H1 (cell line): ENCODE measurements at places on chromosomes 12 and 14. TPM values are rescaled to one million over a fixed set of nuclear protein-coding genes. Genes with fewer than 3 reads are reported as not detected.
A peak's percentile ranks its signal among the peaks of the same experiment; 100 is the strongest.

The PTGER2 gene
- 1.2 TPM in 2 replicates for total RNA-seq

The TPCN1 gene
- 18.1 and 21.4 TPM in 2 replicates for total RNA-seq

The KRT75 gene
- total RNA-seq: not detected in 2 replicates

DNA sequence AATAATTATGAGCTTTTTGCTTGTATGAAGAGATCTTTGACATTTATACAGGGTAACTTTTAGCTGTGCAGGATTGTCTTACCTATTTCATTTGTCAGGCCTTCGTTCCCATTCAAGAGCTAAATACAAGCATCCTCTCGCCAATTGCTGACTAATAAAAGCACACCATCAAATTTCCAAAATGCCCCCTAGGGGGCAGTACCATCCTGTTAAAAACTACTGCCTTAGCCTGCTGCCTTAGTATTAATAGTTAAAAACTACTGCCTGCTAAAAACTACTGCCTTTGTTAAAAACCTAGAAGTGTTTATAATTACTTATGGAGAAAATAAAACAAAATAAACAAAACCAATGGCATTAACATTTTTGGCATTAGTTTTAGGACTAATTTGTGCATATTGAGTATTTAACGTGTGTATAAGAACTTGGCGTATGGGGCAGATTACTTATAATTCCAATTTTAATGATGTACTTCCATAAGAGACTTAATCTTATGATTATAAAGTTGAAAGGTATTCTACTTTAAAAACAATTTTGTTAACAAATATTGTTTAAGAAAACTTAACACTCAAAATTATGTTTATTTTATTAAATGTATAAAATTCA, 3.0 kb upstream of the IFI27L2 start:
- no peak for DNase-seq

DNA sequence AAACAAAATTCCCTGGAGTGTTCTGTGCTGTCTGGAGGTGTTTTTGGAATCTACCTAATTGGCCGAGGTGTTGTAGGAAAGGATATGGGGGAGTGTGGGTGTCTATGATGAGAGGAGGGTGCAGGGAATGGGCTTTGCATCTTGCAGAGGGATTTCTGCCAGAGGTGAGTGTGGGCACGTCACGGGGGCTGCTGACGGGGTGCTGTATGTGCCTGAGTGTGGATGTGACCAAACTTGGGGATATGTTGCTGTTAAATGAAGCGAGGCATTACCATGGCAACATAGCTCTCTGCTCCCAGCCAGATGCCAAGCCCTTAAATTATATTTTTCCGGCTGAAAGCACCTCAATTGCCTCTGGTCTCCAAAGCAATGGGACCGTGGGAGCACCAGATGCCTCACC, 44.3 kb upstream of the SPTLC2 start:
- DNase-seq: no peak

GRCh38 chr14:24162093-24162492, 1.0 kb downstream of the IRF9 start:
- DNase-seq: no peak

DNA sequence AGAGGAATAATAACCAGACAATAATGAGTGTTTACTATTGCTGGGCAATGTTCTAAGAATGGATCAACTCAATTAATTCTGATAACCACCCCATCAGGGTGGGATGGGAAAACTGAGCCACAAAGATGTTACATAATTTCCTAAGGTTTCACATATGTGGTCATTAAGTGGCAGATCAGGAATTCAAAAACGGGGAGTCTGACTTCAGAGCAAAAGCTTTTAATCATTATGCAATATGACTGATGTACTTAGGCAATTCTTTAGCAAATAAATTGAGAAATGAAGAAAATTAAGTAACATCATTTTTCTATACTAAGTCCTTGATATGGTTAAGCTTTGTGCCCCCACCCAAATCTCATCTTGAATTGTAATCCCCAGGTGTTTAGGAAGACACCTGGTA, 53.4 kb downstream of the PLCZ1 start:
- no peak for DNase-seq

DNA sequence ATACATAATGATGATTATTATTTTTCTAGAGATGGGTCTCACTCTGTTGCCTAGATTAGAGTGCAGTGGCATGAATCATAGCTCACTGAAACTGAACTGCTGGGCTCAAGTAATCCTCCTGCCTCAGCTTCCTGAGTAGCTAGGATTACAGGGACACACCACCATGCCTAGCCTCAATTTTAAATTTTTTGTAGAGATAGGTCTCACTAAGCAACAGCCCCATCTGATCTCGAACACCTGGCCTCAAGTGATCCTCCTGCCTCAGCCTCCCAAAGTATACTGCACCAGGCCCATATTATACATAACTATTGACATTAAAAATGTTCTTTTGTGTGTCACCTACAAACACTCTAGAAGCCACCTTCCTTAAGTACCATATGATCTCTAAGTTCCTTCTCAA, 3.4 kb downstream of the TXNRD1 start:
- no peak for DNase-seq

- no peak for DNase-seq
Measured at GRCh38 chr12:34306133-34306830, 284.0 kb downstream of the ALG10 start.

DNA sequence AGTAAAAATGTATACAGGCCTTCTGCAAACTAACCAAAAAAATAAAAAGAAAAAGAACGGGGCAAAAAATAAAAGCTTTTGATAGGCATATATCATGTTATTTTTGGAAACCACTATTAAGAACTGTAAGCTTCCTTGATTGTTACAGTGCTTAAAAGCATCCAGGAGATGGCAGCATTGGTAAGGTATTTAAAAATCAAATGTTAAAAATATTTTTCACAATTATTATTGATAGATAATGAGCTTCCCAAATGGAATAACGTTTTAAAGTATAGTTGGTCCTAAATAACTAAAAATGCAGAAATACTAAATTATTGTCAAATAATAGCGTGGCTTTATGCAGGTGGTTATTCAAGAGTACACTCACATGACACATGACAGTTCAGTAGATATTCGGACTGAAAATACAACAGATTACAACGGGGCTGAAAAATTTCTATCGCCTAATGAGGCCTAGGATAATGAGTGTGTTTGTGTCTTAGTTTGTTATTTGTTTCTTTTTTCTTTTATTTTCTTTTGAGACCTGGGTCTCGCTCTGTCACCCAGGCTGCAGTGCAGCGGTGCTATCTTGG, 127.2 kb upstream of the ATF7IP start:
- no peak for DNase-seq

GRCh38 chr12:104604070-104604994, 147.6 kb downstream of the CHST11 start:
- peak; percentile 43 for DNase-seq

- peak; percentile 82 for DNase-seq
Measured at GRCh38 chr14:20632831-20633691, 8.4 kb downstream of the OR6S1 start.

The OR8S1 gene
- total RNA-seq: not detected in 2 replicates

DNA sequence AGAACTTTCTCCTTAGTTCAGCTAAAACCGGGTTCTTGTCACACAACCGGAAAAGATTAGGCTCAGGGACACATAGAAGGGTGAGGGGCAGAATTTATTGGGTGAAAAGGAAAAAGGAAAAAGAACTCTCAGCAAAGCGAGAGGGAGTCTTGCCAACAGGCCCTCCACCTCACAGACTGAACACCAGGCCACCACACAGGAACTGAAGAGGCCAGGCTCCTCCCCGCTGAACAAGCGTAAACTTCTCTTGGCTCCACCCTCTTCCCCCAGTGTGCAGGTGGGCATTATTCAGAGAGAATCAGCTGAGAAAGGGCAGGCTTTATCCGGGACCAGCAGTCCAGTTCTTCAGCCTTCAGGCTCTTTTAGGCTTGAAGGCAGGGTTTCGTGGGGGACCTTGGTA, 125.6 kb upstream of the FGD4 start:
- no peak for DNase-seq

- DNase-seq: no peak
Measured at GRCh38 chr12:66341126-66341525, 38.8 kb downstream of the HELB start.

GRCh38 chr12:5000658-5001385, 42.9 kb upstream of the KCNA5 start:
- no peak for DNase-seq

GRCh38 chr12:94534774-94535509, 75.3 kb upstream of the CEP83 start:
- DNase-seq: no peak

The SLC25A21 gene
- 6.9 and 8.7 TPM in 2 replicates for total RNA-seq

The PPFIA2 gene
- total RNA-seq: 1.8 and 3.3 TPM in 2 replicates

GRCh38 chr14:73785834-73786635, 65.6 kb upstream of the PTGR2 start:
- DNase-seq: no peak

DNA sequence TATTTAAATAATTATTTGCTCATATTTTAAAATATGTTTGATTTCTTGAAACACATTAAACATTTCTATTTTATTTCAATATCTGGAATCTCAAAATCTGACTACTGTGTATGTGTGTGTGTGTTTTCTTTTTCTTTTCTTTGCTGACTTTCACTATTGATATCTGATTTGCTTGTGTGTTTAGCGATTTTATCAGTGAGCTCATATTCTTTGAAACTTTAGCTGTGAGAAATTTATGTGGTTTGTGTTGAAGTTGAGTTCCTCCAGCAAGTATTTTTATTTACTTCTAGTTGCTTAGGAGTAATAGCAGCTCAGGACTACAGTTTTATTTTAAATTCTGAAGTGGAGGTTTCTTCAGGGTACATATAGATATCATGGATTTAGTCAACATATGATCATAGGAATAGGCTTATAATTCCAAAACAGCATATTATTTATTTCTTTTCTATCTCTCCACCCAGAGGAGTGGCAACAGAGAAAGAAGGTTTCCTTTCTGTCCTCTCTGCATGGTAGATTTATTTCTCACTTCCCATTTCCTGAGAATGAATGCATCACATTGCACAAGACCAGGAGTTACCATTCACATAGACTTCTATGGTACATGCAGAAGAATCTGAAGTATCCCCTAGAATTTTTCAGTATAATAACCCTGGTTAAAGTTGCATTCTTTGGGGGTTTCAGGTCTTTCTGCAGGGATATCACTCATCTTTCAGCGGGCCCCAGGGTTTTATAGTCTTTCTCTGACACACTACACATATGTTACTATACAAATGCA, 60.5 kb downstream of the PTPRQ start:
- no peak for DNase-seq

GRCh38 chr14:98580131-98580678, 691.8 kb downstream of the BCL11B start:
- DNase-seq: no peak

- DNase-seq: no peak
Measured at GRCh38 chr14:100581228-100582145, 5.7 kb downstream of the BEGAIN start.

The SDS gene
- not detected in 2 replicates for total RNA-seq

- DNase-seq: no peak
Measured at GRCh38 chr14:94685166-94685581, 73.0 kb downstream of the SERPINA3 start.

The CD163 gene
- not detected in 2 replicates for total RNA-seq

GRCh38 chr12:107779077-107779831, 4.8 kb downstream of the ASCL4 start:
- DNase-seq: no peak

GRCh38 chr14:68800390-68800789, 7.5 kb upstream of the ZFP36L1 start:
- DNase-seq: no peak

- DNase-seq: no peak
Measured at GRCh38 chr12:103144278-103144677, 186.8 kb downstream of the ASCL1 start.

DNA sequence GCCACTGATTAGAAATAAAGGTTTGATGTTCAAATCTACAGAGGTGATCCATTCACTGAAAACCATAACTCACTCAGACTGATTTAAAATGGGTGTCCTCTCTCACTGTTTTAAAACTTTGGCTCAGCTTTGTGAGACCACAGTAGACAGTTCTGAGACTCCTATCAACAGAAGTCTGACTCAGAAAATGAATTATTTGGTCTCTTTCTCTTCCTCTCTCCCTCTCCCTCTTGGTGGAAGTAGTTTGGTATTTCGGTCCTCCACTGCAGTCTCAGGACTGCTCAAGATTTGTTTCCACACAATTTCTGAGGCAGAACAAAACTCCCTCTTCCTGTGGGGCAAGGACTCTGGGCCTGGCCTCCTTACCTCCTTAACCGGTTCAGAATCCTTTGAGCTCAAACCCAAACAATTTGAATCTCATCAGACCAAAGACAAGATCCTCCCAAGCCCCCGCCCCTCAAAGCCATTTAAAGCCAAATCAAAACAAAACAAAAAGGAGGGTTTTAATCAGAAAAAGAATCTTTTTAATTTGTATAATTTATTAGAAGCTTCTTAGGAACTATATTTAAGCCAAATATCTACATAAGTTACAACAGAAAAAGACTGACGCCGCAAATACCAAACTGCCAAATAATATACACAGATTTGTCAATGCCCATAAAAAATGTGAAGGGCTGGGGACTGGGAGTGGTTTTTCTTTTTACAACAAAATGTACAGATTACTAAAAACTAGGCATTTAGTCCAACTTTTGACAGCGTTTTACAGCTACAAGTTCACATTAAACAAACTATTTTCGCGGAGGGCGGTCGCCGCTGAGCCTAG, 3.9 kb downstream of the NKX2-1 start:
- DNase-seq: no peak
